ENCODE measurements at places on chromosomes 13 and 19. TPM values are rescaled to one million over a fixed set of nuclear protein-coding genes. Genes with fewer than 3 reads are reported as not detected.

Gene ELSPBP1
- not detected for total RNA-seq

Gene CD22
- total RNA-seq, result 0.20 TPM

Gene CEACAM16
- total RNA-seq, result not detected

Gene KCTD15
- total RNA-seq, result 62.4 TPM

Gene PTH2
- not detected for total RNA-seq

Gene ZNF155
- total RNA-seq, result 6.0 TPM

Gene PRR20B
- not detected for total RNA-seq

Gene ZNF667
- 1.7 TPM for total RNA-seq

Gene LILRB4
- not detected for total RNA-seq

Gene RNF225
- total RNA-seq, result not detected

Gene MFSD12
- total RNA-seq, result 240 TPM

Gene SMAD9
- not detected for total RNA-seq

Gene FXYD5
- 338 TPM for total RNA-seq

Gene GPALPP1
- 18.7 TPM for total RNA-seq

Gene LPAR6
- 11.4 TPM for total RNA-seq

Gene TNNI3
- 0.78 TPM for total RNA-seq

Gene ZNF709
- total RNA-seq, result 3.0 TPM

Gene FCHO1
- total RNA-seq, result 0.60 TPM
